Spinal cord (tissue), 10 donors: ENCODE measurements at places on chromosomes 1 and 21. TPM values are rescaled to one million over a fixed set of nuclear protein-coding genes. Genes with fewer than 3 reads are reported as not detected.

MARK1 gene
- 35.9 TPM for total RNA-seq

ETNK2 gene
- total RNA-seq = 18.2 TPM

LRRC52 gene
- 0.22 TPM for total RNA-seq

CACHD1 gene
- 36.9 TPM for total RNA-seq

RNU1-4 gene
- 4,182 TPM for total RNA-seq

LPAR3 gene
- 14.1 TPM for total RNA-seq

FCRL2 gene
- not detected for total RNA-seq

S100A3 gene
- total RNA-seq = not detected

RC3H1 gene
- 35.6 TPM for total RNA-seq

FCRLA gene
- total RNA-seq = 0.79 TPM

PLPPR5 gene
- 4.5 TPM for total RNA-seq

UBL4B gene
- 0.50 TPM for total RNA-seq

TMEM53 gene
- 9.6 TPM for total RNA-seq

C1orf94 gene
- 0.50 TPM for total RNA-seq

TMEM125 gene
- 7.5 TPM for total RNA-seq

LCE1D gene
- total RNA-seq = not detected

ELOVL1 gene
- total RNA-seq = 50.5 TPM

C1QA gene
- total RNA-seq = 66.2 TPM

ADAMTS4 gene
- 17.5 TPM for total RNA-seq

FMO5 gene
- 3.1 TPM for total RNA-seq

ACBD3 gene
- 59.5 TPM for total RNA-seq

PAPPA2 gene
- total RNA-seq = 1.8 TPM

MYOM3 gene
- total RNA-seq = 0.50 TPM

RGS2 gene
- 32.4 TPM for total RNA-seq

CDA gene
- 1.8 TPM for total RNA-seq

LAMB3 gene
- total RNA-seq = 0.89 TPM

CFAP141 gene
- 0.66 TPM for total RNA-seq

LCE3E gene
- total RNA-seq = not detected

RAP1GAP gene
- total RNA-seq = 37.1 TPM

DRAXIN gene
- 5.8 TPM for total RNA-seq

NBPF26 gene
- total RNA-seq = 41.9 TPM

SPSB1 gene
- 10.6 TPM for total RNA-seq

HTR1D gene
- 2.4 TPM for total RNA-seq

SGIP1 gene
- total RNA-seq = 66.7 TPM

GSTM5 gene
- total RNA-seq = 39.9 TPM

SH2D1B gene
- 0.17 TPM for total RNA-seq

IVL gene
- not detected for total RNA-seq

SNAPIN gene
- 70.5 TPM for total RNA-seq

CGN gene
- total RNA-seq = 4.1 TPM

FCRL3 gene
- under 0.01 TPM for total RNA-seq

ACKR1 gene
- 6.1 TPM for total RNA-seq

HCN3 gene
- 6.1 TPM for total RNA-seq

RNF187 gene
- 58.9 TPM for total RNA-seq

ARHGEF16 gene
- total RNA-seq = 2.6 TPM

SEMA6C gene
- 16.4 TPM for total RNA-seq

CCDC185 gene
- total RNA-seq = not detected

LCE6A gene
- total RNA-seq = not detected

PADI4 gene
- 11.2 TPM for total RNA-seq

AKT3 gene
- total RNA-seq = 127 TPM

KCNA3 gene
- total RNA-seq = 11.5 TPM

KANK4 gene
- total RNA-seq = 23.8 TPM

SERTAD4 gene
- total RNA-seq = 5.3 TPM

HAO2 gene
- not detected for total RNA-seq

RIIAD1 gene
- 2.1 TPM for total RNA-seq

CELA2B gene
- not detected for total RNA-seq

UBASH3A gene
- total RNA-seq = not detected
